ENCODE measurements at places on chromosomes 1 and 21. TPM values are rescaled to one million over a fixed set of nuclear protein-coding genes. Genes with fewer than 3 reads are reported as not detected.

GRCh38 chr21:36545776-36546511 lies 66.0 kb upstream of the CLDN14 start:
- no peak overlapping the region for H3K27ac ChIP-seq
- no peak overlapping the region for H3K4me3 ChIP-seq
- no peaks in the 10 kb centered on the region for H3K36me3 ChIP-seq
- H3K4me1 ChIP-seq, result no peaks in the 10 kb centered on the region

GRCh38 chr1:89877756-89878155 lies 56.9 kb downstream of the LRRC8D start:
- H3K4me1 ChIP-seq, result peaks cover 12% of the 10 kb centered on the region
- no peak for DNase-seq
- no peak overlapping the region for H3K27ac ChIP-seq
- no peak overlapping the region for H3K4me3 ChIP-seq
- H3K27me3 ChIP-seq, result no peaks in the 10 kb centered on the region
- peaks cover 44% of the 10 kb centered on the region for H3K36me3 ChIP-seq

DNA sequence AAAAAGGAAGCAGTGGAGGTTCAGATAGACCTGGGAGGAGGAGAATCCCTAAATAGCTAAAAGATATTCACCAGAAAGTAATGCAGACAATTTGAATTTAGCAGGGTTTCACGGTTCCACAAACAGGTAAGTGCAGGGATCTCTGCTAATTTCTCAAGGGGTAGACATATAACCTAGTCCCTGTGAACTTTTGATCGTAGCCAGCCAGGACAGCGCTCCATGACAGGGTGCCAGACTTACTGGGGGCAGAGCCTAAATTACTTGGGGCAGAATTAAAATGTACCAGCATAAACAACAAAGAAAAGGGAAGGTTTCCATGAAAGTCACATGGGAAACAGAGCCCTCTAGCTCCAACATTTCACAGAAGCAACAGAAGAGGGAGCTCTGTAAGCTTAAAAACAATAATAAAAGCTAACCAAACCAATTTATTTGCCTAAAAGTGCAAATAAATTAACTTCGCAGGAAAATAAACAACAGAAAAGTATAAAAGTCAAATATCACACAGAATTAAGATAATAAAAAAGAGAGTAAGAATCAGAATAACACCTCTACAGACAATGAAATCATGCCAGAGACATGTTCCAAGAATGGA lies 198.3 kb downstream of the DUSP10 start:
- no peak overlapping the region for H3K4me3 ChIP-seq
- no peak overlapping the region for H3K27ac ChIP-seq
- no peaks in the 10 kb centered on the region for H3K36me3 ChIP-seq
- no peak for DNase-seq
- peaks cover 21% of the 10 kb centered on the region for H3K27me3 ChIP-seq
- H3K4me1 ChIP-seq, result no peaks in the 10 kb centered on the region

DNA sequence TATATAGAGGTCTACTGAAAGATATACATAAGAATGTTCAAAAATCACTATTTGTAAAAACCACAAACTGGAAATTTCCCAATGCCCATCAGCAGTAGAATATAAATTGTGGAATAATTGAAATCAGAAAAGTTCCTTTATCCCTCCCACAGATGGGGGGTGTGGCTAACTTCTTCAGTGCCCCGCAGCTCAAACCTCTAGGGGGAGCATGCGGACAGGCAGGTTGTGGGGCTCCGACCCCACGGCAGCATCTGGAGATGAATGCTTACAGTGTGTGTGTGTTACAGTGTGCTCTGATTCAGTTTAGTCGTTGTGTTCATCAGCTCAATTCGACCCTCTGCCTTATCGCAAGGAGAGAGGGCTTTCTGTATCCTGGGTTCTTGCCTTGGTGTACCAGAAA lies 262.1 kb upstream of the LRRC7 start:
- H3K27ac ChIP-seq, result no peak overlapping the region
- no peak for DNase-seq
- no peaks in the 10 kb centered on the region for H3K27me3 ChIP-seq
- no peaks in the 10 kb centered on the region for H3K4me1 ChIP-seq
- H3K4me3 ChIP-seq, result no peak overlapping the region

- peaks cover 5% of the 10 kb centered on the region for H3K36me3 ChIP-seq
- no peaks in the 10 kb centered on the region for H3K27me3 ChIP-seq
- no peaks in the 10 kb centered on the region for H3K4me1 ChIP-seq
- no peak overlapping the region for H3K4me3 ChIP-seq
- DNase-seq, result no peak
Measured at GRCh38 chr1:119080586-119080985, 59.9 kb downstream of the WARS2 start.

PRELP gene
- total RNA-seq, result not detected

DNA sequence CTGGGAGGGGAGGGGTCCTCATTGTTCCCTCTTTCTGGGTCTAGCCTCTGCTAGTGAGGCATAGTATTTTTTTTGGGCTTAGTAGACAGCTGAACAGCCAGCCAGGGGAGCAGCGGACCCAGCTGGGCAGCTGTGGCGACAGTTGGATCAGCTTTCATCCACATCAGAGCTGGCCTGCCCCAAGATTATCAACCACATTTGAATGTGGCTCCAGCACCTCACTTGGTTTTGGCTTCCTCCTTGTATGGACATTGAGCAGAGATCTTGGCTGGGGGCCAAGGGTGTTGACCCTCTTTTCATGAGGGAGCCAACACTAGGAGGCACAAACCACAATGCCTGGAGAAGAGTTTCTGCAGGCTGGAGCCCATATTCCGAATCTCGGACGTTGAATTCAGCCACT lies 25.0 kb downstream of the WNT4 start:
- H3K4me1 ChIP-seq, result peaks cover 22% of the 10 kb centered on the region
- DNase-seq, result no peak
- H3K27ac ChIP-seq, result peak overlapping the region; percentile 22
- peaks cover 23% of the 10 kb centered on the region for H3K36me3 ChIP-seq
- no peaks in the 10 kb centered on the region for H3K27me3 ChIP-seq

OR2T29 gene
- total RNA-seq, result not detected

CLCA4 gene
- not detected for total RNA-seq

- no peak overlapping the region for H3K4me3 ChIP-seq
- H3K27ac ChIP-seq, result no peak overlapping the region
- no peak for DNase-seq
Measured at GRCh38 chr1:29521811-29522580, 285.7 kb downstream of the PTPRU start.

- H3K36me3 ChIP-seq, result peaks cover 51% of the 10 kb centered on the region
- no peak overlapping the region for H3K27ac ChIP-seq
- DNase-seq, result no peak
- H3K4me1 ChIP-seq, result peaks cover 46% of the 10 kb centered on the region
- no peaks in the 10 kb centered on the region for H3K27me3 ChIP-seq
Measured at GRCh38 chr1:241635556-241636152, 4.5 kb downstream of the CHML start.

RNU1-2 gene
- 2,232 TPM for total RNA-seq

GRCh38 chr1:58767143-58767542 lies 16.7 kb downstream of the JUN start:
- no peak overlapping the region for H3K27ac ChIP-seq
- H3K4me3 ChIP-seq, result no peak overlapping the region
- H3K27me3 ChIP-seq, result peaks cover 15% of the 10 kb centered on the region
- H3K36me3 ChIP-seq, result no peaks in the 10 kb centered on the region

GRCh38 chr1:231040800-231041718 lies 1.0 kb upstream of the FAM89A start:
- peaks cover 25% of the 10 kb centered on the region for H3K4me1 ChIP-seq
- H3K27ac ChIP-seq, result no peak overlapping the region
- H3K36me3 ChIP-seq, result peaks cover 6% of the 10 kb centered on the region

- no peaks in the 10 kb centered on the region for H3K27me3 ChIP-seq
- no peak for DNase-seq
- no peak overlapping the region for H3K27ac ChIP-seq
- no peaks in the 10 kb centered on the region for H3K4me1 ChIP-seq
Measured at GRCh38 chr21:15703932-15704331, 25.9 kb upstream of the USP25 start.

DYRK3 gene
- total RNA-seq, result 5.9 TPM

DNA sequence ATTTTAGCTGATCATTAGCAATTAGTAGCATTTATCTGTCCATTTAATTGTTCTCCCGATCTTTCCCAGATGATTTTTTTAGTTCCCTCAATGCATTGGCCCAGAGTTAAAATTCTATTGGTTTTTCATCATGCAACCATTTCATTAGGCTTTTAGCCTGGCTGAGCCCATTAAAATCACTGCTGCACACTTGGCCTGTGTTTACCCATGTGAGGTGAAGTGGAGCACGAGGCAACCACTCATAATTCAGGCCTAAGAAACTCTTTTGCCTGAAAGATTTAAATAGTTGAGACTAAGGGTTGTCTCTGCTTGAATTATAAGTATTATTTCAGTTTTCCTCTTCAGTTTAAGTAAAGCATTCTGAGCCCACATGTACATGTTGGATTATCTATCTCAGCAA lies 889.0 kb upstream of the ADGRL4 start:
- no peaks in the 10 kb centered on the region for H3K36me3 ChIP-seq
- DNase-seq, result no peak
- H3K27ac ChIP-seq, result no peak overlapping the region

DNA sequence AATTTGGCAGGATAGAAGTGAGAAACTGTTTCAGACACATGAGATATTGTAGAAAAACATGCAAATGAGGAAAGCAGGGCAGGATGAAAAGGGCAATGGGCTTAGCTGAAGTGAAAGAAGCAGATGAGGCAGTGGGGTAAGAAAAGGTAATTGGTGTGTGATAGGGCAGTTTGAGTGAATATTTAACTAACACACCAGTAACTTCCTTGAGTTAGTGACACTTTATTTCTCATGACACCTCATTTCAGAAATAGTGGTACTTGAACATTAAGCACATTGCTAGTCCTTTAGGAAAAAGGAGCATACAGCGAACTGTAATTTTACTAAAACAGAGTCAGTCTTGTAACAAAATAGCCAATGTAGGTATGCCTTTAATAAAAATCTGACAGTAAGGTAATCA lies 415.0 kb downstream of the DPYD start:
- no peak overlapping the region for H3K27ac ChIP-seq
- DNase-seq, result no peak
- peaks cover 2% of the 10 kb centered on the region for H3K36me3 ChIP-seq

- H3K4me1 ChIP-seq, result no peaks in the 10 kb centered on the region
- H3K4me3 ChIP-seq, result no peak overlapping the region
Measured at GRCh38 chr1:87765681-87766070, 437.0 kb downstream of the LMO4 start.

CFHR5 gene
- not detected for total RNA-seq

- H3K36me3 ChIP-seq, result no peaks in the 10 kb centered on the region
- peaks cover 12% of the 10 kb centered on the region for H3K4me1 ChIP-seq
- peaks cover 14% of the 10 kb centered on the region for H3K27me3 ChIP-seq
- no peak for DNase-seq
- H3K4me3 ChIP-seq, result no peak overlapping the region
Measured at GRCh38 chr1:94597701-94598100, 56.1 kb upstream of the F3 start.

GRCh38 chr1:17618558-17619247 lies 79.2 kb downstream of the ARHGEF10L start:
- no peaks in the 10 kb centered on the region for H3K4me1 ChIP-seq
- H3K36me3 ChIP-seq, result no peaks in the 10 kb centered on the region
- H3K4me3 ChIP-seq, result no peak overlapping the region
- no peak overlapping the region for H3K27ac ChIP-seq

KCND3 gene
- total RNA-seq, result not detected

PRDM16 gene
- total RNA-seq, result 0.21 TPM

GRCh38 chr1:109620841-109621286 lies 1.2 kb downstream of the AMPD2 start:
- peaks cover 74% of the 10 kb centered on the region for H3K4me1 ChIP-seq
- no peaks in the 10 kb centered on the region for H3K27me3 ChIP-seq
- peaks cover 13% of the 10 kb centered on the region for H3K36me3 ChIP-seq
- H3K4me3 ChIP-seq, result peak overlapping the region; percentile 95
- DNase-seq, result peak; percentile 99

CFAP45 gene
- total RNA-seq, result 0.79 TPM

DNA sequence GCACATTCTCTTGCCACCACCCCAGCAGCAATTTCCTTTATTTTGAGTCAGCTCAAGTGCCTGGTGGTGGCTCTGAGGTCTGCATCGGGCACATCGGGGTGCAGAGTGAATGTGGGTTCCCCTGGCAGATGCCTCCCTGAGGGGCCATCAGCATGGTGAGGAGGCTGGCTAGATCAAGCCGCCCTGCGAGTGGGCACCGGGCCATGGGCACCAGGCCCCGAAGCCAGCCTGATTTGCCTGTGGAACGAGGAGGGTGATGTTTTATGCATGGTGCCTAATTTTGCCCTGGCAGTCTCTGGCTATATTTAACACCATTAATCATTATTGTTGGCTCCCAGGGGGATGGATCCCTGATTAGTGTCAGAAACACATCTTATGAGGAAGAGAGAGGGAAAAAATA lies 36.3 kb downstream of the ACTL8 start:
- no peak overlapping the region for H3K27ac ChIP-seq
- no peak for DNase-seq
- H3K36me3 ChIP-seq, result no peaks in the 10 kb centered on the region
- H3K4me3 ChIP-seq, result no peak overlapping the region

- H3K4me3 ChIP-seq, result peak overlapping the region; percentile 86
- H3K4me1 ChIP-seq, result peaks cover 56% of the 10 kb centered on the region
- peaks cover 33% of the 10 kb centered on the region for H3K36me3 ChIP-seq
- H3K27ac ChIP-seq, result peak overlapping the region; percentile 82
Measured at GRCh38 chr1:224433041-224433691, 1.4 kb downstream of the WDR26 start.

WDR64 gene
- total RNA-seq, result 0.31 TPM

ERO1B gene
- total RNA-seq, result 1.6 TPM

DNA sequence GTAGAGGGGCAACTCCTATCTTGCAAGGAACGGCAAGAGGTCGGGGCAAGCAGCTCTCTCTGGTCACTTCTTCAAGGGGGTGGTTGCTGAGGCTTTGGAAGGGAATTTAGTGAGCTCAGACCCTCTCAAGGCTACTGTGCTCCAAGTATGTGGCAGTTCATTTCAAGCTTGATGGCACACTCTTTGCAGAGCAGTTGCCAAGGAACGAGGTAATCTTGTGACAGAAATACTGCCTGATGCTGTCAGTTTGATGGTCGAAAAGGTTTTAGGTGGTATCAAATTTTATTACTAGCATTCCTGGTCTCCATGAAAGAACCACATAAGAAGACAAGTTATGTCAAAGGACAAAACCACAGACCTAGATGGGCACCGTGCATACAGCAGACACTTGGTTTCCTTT lies 13.1 kb downstream of the CFAP298 start:
- peaks cover 21% of the 10 kb centered on the region for H3K36me3 ChIP-seq
- peaks cover 3% of the 10 kb centered on the region for H3K4me1 ChIP-seq
- H3K4me3 ChIP-seq, result no peak overlapping the region

GRCh38 chr1:55107101-55107500 lies 67.8 kb downstream of the PCSK9 start:
- H3K27me3 ChIP-seq, result no peaks in the 10 kb centered on the region
- no peak overlapping the region for H3K4me3 ChIP-seq
- H3K4me1 ChIP-seq, result no peaks in the 10 kb centered on the region

GRCh38 chr1:150971583-150972416 lies 2.8 kb downstream of the CERS2 start:
- no peak for DNase-seq
- peak overlapping the region; percentile 87 for H3K4me3 ChIP-seq
- peaks cover 52% of the 10 kb centered on the region for H3K4me1 ChIP-seq
- peak overlapping the region; percentile 58 for H3K27ac ChIP-seq
- H3K27me3 ChIP-seq, result no peaks in the 10 kb centered on the region

- H3K4me3 ChIP-seq, result no peak overlapping the region
- no peak overlapping the region for H3K27ac ChIP-seq
- no peaks in the 10 kb centered on the region for H3K36me3 ChIP-seq
- no peaks in the 10 kb centered on the region for H3K4me1 ChIP-seq
- peaks cover 14% of the 10 kb centered on the region for H3K27me3 ChIP-seq
- DNase-seq, result no peak
Measured at GRCh38 chr1:64231153-64231552, 27.7 kb downstream of the UBE2U start.
